ENCODE measurements at places on chromosomes 6 and 20.

- no peak for DNase-seq
Observed at GRCh38 chr6:82205930-82206392, 41.6 kb downstream of the IBTK start.

GRCh38 chr20:22333885-22334545 lies 250.4 kb downstream of the FOXA2 start:
- DNase-seq: no peak

DNA sequence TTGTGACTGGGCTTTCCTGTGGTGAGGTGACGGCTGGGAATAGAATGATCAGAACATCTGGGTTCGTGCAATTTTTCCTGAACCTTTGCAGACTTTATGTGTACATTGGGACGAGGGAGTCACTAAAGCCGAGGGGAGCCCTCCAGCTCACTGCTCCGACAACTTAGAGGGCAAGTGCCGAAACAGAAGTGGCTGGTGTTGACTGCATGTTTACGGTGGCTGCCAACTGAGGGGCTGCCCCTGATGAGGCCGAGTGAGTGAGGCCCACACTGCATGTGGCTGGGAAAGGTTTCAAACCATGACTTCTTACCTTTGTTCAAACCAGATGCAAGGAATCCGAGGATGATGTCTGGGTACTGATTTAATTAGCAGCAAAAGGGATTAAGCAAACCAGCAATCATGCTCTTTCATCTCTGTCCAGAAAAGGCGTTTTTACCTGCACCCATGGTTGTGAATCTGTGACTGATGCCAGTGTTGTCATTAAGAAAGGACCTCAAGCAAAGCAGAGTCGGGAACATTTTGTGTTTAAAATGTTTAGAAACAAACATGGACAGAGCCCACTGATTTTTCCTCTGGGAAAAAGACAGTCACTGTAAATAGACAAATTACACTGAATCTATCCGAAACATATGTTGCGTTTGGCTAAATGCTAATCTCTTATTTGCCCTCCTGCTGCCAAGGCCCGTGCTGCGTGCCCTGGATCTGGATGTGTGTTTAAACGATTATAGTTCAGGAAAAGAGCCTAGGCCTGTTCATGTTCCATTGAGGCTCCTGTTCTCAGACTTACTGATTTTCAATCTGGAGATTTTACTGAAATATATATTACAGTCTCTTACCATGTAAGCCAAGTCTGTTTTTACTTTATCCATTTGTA lies 105.1 kb downstream of the UST start:
- DNase-seq: no peak

DNA sequence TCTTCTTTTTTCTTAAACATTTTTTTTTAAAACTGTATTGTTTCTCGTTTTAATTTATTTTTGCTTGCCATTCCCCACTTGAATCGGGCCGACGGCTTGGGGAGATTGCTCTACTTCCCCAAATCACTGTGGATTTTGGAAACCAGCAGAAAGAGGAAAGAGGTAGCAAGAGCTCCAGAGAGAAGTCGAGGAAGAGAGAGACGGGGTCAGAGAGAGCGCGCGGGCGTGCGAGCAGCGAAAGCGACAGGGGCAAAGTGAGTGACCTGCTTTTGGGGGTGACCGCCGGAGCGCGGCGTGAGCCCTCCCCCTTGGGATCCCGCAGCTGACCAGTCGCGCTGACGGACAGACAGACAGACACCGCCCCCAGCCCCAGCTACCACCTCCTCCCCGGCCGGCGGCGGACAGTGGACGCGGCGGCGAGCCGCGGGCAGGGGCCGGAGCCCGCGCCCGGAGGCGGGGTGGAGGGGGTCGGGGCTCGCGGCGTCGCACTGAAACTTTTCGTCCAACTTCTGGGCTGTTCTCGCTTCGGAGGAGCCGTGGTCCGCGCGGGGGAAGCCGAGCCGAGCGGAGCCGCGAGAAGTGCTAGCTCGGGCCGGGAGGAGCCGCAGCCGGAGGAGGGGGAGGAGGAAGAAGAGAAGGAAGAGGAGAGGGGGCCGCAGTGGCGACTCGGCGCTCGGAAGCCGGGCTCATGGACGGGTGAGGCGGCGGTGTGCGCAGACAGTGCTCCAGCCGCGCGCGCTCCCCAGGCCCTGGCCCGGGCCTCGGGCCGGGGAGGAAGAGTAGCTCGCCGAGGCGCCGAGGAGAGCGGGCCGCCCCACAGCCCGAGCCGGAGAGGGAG lies 580 bp downstream of the VEGFA start:
- DNase-seq: no peak

GRCh38 chr6:131460614-131461000 lies 112.4 kb upstream of the ARG1 start:
- no peak for DNase-seq

GRCh38 chr20:6115221-6115895 lies 7.5 kb downstream of the FERMT1 start:
- DNase-seq: no peak

DNA sequence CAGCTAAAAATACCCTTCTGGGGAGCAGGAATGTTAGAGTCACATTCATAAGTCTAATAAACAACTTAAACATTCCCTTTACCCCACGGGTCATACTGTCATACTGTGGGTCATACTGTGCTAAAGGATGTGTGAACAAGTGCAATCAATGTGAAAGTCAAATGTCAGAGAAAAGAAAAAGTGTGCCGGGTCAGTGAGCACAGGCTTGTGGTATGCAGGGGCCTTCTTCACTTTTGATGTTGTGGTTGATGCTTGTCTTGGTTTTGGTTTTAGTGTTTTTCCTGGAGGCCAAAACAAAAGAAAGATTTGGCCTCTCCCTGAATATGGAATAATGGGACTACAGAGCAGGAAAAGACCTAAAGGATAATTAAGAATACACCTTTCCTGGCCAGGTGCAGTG lies 267.9 kb upstream of the PLN start:
- DNase-seq: no peak

GRCh38 chr6:43172104-43173007 lies 1.3 kb downstream of the SRF start:
- peak; percentile 15 for DNase-seq

DNA sequence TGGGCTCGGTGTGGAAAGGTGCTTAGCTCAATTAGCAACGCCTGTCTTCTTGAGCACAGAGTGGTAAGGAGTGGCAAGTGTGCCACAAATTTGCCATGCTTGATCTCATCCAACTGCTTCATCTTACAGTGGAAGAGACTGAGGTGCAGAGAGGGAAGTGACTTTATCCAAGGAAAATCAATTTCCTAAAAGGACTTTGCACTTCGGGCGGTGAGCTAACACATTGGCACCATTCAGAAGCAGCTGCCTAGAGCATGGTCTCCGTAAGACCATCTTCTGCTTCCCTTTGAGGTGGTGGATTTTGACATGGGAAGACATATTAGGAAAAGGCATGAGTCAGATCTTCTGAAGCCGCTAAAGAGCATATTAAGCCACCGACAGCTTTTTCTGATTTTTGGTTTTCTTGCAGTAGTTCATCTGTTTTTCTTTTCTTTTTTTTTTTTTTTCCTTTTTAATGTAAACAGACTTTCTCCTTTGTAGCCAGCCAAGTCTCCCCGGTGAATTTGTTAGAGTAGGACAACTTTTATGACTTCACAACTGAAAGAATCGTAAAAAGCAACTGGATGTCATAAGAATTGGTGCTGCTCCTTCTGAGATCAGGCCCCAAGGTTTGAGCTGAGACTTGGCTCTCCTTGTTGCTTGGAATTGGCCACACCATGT lies 273.2 kb downstream of the CDC5L start:
- no peak for DNase-seq

- no peak for DNase-seq
Observed at GRCh38 chr6:4936681-4937041, 67.2 kb downstream of the RPP40 start.

GRCh38 chr6:90183587-90184333 lies 112.9 kb downstream of the BACH2 start:
- DNase-seq: no peak

- no peak for DNase-seq
Observed at GRCh38 chr6:133352046-133352445, 110.9 kb downstream of the EYA4 start.

DNA sequence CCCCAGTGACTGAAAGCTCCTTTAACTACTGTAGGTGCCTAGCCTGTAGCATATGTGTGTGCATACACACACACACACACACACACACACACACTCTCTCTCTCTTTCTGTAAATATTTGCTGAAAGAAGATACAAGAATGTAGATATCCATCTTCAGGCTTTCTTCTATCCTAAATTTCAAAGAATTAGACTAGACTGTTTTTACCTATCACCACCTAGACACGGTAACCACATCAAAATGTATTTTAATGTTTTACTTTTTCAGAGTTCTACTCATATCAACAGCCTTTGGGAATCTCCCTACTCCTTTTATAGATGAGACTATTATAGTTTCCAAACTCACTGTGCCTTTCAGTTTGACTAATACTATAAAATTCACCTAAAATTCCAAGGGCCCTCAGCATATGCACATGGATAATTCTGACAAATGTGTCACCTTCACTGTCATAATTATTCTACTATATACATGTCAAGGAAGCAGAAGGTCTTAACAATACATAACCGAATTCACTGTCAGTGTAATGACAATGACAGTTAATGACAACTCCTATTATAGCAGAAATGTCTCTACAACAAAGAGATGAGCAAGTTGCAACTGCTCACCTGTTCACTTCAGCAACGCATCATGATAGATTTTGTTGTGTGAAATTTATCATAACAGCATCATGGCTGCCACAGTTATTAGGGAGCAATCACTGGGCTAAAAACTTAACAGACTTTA lies 236.5 kb downstream of the GMPR start:
- DNase-seq: no peak

DNA sequence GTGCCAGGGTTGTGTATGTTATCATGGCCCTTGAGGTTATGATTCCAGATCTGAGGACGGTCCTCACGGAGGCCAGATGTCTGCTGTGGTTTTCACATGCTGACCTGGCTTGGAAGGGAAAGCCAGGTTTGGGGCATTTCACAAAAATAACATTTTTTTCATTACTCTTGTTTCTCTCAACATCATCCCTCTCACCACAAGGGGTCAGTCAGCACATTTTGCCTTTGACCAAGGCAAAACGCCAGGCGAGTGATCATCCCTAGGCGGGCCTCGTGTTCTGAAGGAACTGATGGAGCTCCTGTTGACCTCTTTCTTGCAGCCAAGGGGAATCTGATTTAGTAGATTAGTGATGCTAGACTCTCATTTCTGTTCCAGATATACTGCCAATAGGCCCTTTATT lies 133.5 kb downstream of the TBC1D7 start:
- no peak for DNase-seq

DNA sequence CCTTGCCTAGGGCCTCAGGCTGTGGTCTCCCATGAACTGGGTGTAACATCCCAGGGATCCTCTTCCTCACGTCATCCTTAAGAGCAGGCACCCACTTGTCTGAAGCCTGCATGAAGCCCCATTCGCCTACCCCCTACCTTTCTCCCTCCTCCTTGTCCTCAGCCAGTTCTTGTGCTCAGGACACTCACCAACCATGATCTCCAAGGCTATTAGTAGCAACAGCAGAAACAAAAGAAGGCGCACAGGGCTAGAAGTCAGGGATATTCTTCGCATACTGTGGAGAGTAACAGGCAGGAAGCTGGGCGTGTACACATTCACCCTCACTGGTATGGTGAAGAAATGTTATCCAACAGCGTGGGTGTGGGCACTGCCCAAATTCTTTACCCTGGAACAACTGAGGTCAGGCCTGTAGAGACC lies 7.3 kb downstream of the RAET1E start:
- DNase-seq: no peak

DNA sequence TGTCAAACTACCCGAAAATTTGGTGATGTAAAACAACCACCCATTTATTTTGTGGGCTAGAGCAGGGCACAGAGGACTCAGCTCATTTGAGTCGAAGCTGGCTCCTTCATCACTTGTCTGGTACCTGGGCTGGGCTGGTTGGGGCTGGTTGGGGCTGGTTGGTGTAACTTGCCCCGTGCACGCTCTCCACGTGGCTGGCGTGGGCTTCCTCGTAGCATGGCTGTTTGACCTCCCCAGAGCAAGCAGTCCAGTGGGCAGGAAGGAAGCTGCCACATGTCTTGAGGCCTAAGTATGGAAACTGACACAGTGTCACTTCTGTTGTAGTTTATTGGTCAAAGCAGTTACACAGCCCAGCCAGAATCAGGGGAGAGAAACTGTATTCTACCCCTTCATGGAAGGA lies 27.1 kb downstream of the BCAS4 start:
- no peak for DNase-seq
